ENCODE measurements at places on chromosomes 5 and 9.
A peak's percentile ranks its signal among the peaks of the same experiment; 100 is the strongest.

GRCh38 chr5:6046296-6046967, 331.9 kb downstream of the MED10 start:
- DNase-seq = no peak

DNA sequence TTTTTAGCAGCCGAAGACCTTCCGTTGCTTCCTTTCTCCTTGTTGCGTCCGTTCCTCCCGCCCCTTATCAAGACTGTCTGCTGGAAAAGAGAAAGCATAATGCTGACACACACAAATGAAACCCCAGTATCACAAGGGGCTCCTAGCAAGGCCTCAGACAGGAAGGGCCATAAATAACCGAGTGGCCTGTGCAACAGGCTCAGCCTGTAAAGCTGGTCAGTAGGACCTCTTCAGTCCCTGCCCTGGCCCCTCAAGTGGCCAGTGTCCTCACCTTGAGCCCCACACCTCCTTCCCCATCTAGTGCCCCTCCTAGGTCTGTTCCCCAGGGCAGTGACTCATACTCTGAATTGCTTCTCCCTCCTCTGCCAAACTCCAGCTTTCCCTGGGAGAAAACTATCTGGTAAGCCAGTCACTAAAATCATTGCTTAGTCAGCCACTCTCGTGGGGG, 174.6 kb upstream of the IL12B start:
- no peak for DNase-seq

DNA sequence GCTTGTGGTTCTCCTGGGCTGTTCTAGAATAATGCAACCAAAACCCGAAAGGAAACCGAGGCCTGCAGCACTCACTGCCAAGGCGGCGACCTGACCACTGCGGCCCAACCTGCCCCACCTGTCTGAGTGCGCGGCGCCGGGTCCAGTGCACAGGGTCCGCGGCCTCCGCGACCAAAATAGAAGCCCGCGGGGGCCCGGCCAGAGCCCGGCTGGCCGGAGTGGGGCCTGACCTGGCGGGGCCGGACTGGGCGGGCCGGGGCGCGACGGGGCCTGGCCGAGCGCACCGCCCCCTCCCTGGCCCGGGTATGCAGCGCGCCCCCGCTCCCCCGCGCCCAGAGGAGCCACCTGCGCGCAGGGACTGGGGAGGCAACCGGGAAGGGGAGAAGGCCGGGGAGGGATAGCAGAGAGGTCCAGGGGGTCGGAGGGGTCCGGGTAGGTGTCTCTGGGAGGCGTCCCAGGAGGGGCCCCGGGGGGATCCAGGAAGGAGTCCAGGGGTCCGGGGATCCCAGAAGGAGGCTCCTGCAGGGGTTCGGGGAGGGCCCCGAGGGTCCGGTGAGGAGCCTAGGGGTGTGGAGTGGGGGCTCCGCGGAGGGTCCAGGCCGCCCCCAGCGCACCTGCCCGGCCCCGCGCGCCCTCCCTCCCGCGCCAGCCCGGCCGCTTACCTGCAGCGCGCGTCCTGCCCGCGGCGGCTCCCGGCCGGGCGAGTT, 503 bp downstream of the SEMA4D start:
- no peak for DNase-seq

GRCh38 chr5:145772466-145772865, 62.7 kb downstream of the PRELID2 start:
- no peak for DNase-seq

DNA sequence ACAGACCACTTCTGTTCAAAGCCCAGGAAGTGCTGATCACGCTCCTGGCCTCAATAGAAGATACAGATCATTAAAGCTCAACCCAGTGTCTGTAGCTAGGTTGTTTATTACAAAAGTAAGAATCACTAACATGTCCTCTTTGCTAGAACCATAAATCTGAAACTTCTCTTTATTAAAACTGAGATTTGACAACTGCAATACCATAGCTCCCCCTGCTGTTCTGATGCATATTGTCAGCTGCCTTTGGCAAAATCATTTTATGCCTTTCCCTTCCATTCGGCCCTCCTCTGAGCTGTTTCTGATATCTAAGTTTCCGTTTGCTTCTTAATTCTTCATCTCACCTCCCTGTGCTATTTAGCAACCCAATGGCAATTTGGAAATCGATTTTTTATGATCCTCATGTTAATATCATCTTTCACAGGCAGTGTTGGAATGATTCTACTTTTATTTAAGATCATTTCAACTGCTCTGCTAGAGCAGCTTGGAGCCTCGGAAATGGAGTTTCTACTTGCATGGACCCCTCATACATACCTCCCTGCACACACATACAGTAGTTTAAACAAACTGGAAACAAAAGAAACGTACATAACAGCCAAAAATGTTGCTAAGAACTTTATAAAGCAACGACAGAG, 998.8 kb downstream of the MAT2B start:
- peak; percentile 55 for DNase-seq

DNA sequence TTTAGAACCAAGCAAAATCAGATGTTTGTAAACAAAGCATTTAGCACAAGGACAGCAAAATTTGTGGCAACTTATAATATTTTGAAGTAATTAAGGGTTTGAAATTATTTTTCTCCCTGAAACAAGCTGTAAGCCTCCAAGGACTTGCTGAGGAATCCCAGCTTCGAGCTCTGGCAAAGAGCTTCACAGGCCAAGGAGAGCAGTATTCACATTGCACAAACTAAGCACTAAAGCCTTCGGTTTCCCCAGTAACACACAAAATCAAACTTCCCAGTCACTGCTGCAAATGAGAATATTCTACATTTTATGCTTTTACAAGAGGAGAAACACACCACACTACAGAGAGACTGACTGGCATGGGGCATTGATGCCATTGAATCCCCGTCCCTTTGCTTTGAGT, 101.9 kb downstream of the WDR41 start:
- no peak for DNase-seq

GRCh38 chr5:54845567-54845941, 139.8 kb downstream of the ESM1 start:
- no peak for DNase-seq

GRCh38 chr5:140043508-140043872, 391 bp upstream of the NRG2 start:
- DNase-seq = peak; percentile 12

- no peak for DNase-seq
Observed at GRCh38 chr5:122727112-122727541, 47.8 kb upstream of the SNX2 start.

GRCh38 chr9:73264631-73265030, 113.0 kb downstream of the ANXA1 start:
- no peak for DNase-seq

GRCh38 chr9:88991066-88992034, at the start of gene S1PR3:
S1PR3 (plus strand) TSS chr9:88991468; CDS start chr9:89001201, 9,733 bp downstream.
- peak; percentile 64 for DNase-seq

DNA sequence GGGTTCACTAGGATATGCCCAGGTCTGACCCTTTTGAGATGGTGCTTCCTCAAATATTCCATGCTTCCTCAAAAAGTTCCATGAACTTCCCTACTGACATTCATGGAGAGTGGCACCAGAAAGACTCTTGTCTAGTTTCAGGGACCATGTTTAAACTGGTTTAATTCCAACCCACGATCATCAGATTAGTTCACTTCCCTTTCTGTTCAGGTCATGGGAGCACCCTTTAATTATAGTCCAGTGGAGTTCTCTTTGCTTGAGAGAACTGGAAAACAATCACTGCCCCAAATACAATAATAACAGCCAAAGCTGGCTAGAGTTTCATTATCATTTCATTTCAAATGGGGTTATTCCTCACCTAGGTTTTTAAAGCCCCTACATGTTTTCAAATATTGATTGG, 9.7 kb upstream of the ERBIN start:
- DNase-seq = no peak
